ENCODE measurements at places on chromosomes 3 and 15. TPM values are rescaled to one million over a fixed set of nuclear protein-coding genes. Genes with fewer than 3 reads are reported as not detected.

The THRB gene
- 14.2 TPM for total RNA-seq

The CPEB1 gene
- not detected for total RNA-seq

The EOMES gene
- 0.34 TPM for total RNA-seq

The DTWD1 gene
- 14.4 TPM for total RNA-seq

The SEMA3G gene
- 0.34 TPM for total RNA-seq

The LRRC34 gene
- 0.43 TPM for total RNA-seq

The ARIH1 gene
- total RNA-seq, result 102 TPM

The XCR1 gene
- not detected for total RNA-seq

The ATP10A gene
- 1.00 TPM for total RNA-seq

The UQCC5 gene
- total RNA-seq, result 8.5 TPM

The SEC61A1 gene
- 320 TPM for total RNA-seq

The IMPG2 gene
- 0.14 TPM for total RNA-seq

The TOPAZ1 gene
- total RNA-seq, result not detected

The CHSY1 gene
- total RNA-seq, result 27.7 TPM

The ADAM10 gene
- total RNA-seq, result 246 TPM

The TMCO5A gene
- not detected for total RNA-seq

The GOLGA8S gene
- not detected for total RNA-seq

The GRAMD1C gene
- total RNA-seq, result 1.0 TPM

The GOLGA6L1 gene
- total RNA-seq, result not detected
